Skin of body (tissue), 3 donors: ENCODE measurements at places on chromosomes 4 and X.

DNA sequence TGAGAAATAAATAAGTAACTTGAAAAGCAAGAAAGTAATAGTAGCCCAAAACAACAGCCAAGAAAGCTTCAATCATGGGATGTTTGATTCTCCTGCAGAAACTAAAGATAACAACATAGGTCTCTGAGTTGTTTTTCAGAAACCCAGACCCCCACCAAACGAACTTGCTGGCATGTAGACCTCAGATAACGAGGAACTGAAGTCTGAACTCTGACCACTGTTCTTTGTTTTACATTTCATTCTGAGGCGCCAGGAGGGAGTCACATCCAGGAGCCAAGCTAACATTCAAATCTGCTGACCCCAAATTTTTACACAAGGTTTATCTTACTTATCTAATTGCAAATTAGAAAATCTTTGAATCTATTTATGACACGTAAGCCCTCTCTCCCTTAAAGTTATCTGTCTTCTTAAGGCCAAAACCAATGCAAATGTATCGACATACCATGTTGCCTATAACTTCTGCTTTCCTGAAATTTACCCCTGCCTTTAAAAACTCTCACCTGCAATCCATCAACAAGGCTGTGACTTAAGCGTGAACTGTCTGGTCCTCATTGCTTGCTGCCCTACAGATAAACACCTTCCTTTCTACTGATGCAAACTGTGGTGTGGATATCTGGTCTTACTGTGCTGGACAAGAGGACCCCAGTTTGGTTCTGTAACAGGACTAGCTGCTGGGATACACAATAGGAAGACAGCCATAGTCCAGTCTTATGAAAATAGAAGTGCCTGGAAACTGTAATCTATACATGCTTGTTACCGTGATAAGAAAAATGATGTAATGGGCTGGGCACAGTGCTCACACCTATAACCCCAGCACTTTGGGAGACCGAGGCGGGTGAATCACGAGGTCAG lies 37.5 kb upstream of the NEIL3 start:
- DNase-seq, result no peak

- DNase-seq, result peak; percentile 32
Measured at GRCh38 chr4:151674804-151675391, 85.9 kb downstream of the GATB start.

GRCh38 chr4:4609622-4610334 lies 67.9 kb upstream of the STX18 start:
- DNase-seq, result no peak

DNA sequence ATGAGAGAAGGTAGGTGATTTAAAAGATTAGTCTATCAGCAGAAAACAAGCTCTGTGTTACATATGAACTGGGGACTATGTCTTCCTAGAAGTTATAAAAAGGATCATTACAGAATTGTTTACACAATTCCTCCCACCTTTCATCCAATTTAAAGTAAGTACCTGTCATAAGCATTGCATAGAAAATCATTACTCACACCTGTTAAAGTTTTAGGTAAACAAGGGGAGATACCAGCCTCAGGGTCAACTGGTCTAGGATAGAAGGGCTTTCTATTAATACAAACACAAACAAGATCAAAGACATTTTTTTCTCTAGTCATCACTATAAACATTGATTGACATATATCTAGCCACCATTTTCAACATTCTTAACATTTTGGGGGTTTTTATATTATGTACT lies 333.9 kb downstream of the ARHGAP24 start:
- DNase-seq, result no peak

DNA sequence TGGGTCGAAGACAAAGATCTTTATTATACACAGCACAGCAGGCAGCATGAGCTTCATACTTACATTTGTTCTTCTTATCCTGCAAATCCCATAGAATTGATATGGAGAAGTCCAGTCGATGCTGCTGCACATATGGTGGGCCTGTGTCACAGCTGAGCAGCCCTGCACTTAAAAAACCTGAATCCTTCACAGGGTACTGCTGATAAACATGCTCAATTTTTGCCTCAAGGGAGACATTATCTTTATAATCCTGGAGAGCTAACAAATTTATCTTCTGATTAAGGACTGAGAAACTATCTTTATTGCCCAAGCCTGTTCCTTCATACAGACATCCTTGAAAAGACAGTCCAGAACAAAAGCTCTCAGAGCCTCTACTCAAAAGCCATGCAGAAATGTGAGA lies 434.4 kb upstream of the FAM47C start:
- DNase-seq, result no peak

DNA sequence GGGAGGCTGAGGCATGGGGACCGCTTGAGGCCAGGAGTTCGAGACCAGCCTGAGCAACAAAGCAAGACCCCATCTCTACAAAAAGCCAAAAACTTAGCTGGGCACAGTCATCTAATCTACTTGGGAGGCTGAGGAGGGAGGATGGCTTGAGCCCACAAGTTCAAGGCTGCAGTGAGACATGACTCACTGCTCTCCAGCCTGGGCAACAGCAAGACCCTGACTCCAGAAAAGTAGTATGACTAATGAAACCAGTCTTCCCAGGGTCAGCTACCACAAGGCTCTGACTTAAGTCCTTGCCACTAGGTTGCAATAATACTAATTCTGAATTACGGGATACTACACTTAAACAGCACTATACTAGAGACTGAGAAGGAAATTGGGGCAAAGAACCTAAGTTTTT lies 33.1 kb downstream of the ERVMER34-1 start:
- no peak for DNase-seq
